Tibial nerve (tissue), 4 donors: ENCODE measurements at places on chromosomes 1 and 21. TPM values are rescaled to one million over a fixed set of nuclear protein-coding genes. Genes with fewer than 3 reads are reported as not detected.

GRCh38 chr1:152186556-152187285, 27.7 kb upstream of the RPTN start:
- H3K36me3 ChIP-seq, result no peaks in the 10 kb centered on the region
- no peak for DNase-seq
- no peaks in the 10 kb centered on the region for H3K27me3 ChIP-seq
- no peak overlapping the region for H3K4me3 ChIP-seq
- no peaks in the 10 kb centered on the region for H3K4me1 ChIP-seq
- H3K27ac ChIP-seq, result no peak overlapping the region

Gene DIRAS3
- 5.2 TPM for total RNA-seq

GRCh38 chr1:181483285-181484195, at the start of gene CACNA1E:
Gene CACNA1E, plus strand, starts transcription at chr1:181483517. Its CDS starts 228 bp downstream, at chr1:181483745.
- H3K27me3 ChIP-seq, result no peaks in the 10 kb centered on the region
- H3K4me1 ChIP-seq, result no peaks in the 10 kb centered on the region
- no peaks in the 10 kb centered on the region for H3K36me3 ChIP-seq
- no peak within 1 kb of the TSS for H3K27ac ChIP-seq
- no peak for DNase-seq
- no peak within 1 kb of the TSS for H3K4me3 ChIP-seq

Gene ANKRD65
- 32.6 TPM for total RNA-seq

GRCh38 chr1:85102479-85102878, 54.2 kb upstream of the MCOLN3 start:
- DNase-seq, result no peak
- no peak overlapping the region for H3K27ac ChIP-seq
- H3K4me1 ChIP-seq, result no peaks in the 10 kb centered on the region
- no peak overlapping the region for H3K4me3 ChIP-seq
- no peaks in the 10 kb centered on the region for H3K36me3 ChIP-seq
- H3K27me3 ChIP-seq, result no peaks in the 10 kb centered on the region

Gene MATN1
- not detected for total RNA-seq

Gene C1orf141
- total RNA-seq, result not detected

GRCh38 chr1:75135573-75136194, 1.5 kb downstream of the LHX8 start:
- H3K27ac ChIP-seq, result no peak overlapping the region
- peaks cover 3% of the 10 kb centered on the region for H3K4me1 ChIP-seq
- no peaks in the 10 kb centered on the region for H3K27me3 ChIP-seq

Gene LCE2B
- total RNA-seq, result not detected

- no peak for DNase-seq
- no peaks in the 10 kb centered on the region for H3K36me3 ChIP-seq
- H3K4me1 ChIP-seq, result no peaks in the 10 kb centered on the region
- no peak overlapping the region for H3K4me3 ChIP-seq
These were observed 389.9 kb downstream of the PLPP3 start for GRCh38 chr1:56189454-56189853.

DNA sequence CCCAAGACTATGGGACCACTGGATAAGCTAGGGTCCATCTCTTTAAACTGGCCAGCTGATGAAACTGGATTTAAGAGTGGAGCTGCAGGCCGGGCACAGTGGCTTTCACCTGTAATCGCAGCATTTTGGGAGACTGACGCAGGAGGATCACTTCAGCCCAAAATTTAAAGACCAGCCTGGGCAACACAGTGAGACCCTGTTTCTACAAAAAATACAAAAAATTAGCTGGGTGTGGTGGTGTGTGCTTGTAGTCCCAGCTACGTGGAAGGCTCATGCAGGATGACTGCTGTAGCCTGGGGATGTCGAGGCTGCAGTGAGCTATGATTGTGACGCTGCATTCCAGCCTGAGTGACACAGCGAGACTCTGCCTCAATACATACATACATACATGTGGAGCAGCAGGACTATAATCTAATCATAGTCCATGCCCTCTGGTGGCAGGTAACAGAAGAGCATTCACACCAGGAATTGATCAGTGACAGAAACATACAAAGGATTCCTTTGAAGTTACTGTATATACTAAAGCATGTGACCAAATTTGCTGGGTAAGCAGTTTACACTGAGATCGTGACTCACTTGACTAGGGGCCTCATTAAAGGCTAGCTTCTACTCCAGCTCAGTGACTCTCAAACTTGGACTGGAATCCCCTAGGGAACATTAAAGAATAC, 101.5 kb upstream of the SLFNL1 start:
- peaks cover 6% of the 10 kb centered on the region for H3K4me1 ChIP-seq
- peaks cover 5% of the 10 kb centered on the region for H3K36me3 ChIP-seq
- no peak for DNase-seq
